ENCODE measurements at places on chromosomes 1 and 21.

- peaks cover 20% of the 10 kb centered on the region for H3K4me1 ChIP-seq
- H3K27me3 ChIP-seq, result no peaks in the 10 kb centered on the region
- no peak overlapping the region for H3K27ac ChIP-seq
- no peak overlapping the region for H3K4me3 ChIP-seq
- H3K36me3 ChIP-seq, result no peaks in the 10 kb centered on the region
- DNase-seq, result no peak
These were observed 2.8 kb downstream of the LAPTM5 start for GRCh38 chr1:30754684-30755171.

- no peak overlapping the region for H3K4me3 ChIP-seq
- H3K27me3 ChIP-seq, result no peaks in the 10 kb centered on the region
- H3K4me1 ChIP-seq, result peaks cover 4% of the 10 kb centered on the region
These were observed 14.5 kb upstream of the CBR3 start for GRCh38 chr21:36120304-36120888.

DNA sequence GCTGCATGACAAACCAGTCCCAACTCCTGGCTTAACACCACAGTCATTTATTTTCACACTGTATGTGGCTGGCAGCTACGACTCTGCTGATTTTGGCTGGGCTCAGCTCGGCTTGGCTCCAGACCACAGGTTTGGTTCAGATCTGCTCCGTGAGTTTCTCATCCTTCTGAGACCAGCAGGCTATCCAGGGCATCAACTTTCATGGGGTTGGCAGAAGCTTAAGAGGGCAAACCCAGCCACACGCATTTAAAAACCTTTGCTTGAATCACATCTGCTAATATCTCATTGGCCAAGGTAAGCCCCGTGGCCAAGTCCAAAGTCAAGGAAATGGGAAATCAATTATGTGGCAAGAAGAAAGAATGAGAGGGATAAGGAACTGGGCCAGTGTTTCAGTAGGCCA is 574.2 kb downstream of the MATN1 start:
- H3K27me3 ChIP-seq, result peaks cover 27% of the 10 kb centered on the region
- DNase-seq, result no peak

- H3K4me1 ChIP-seq, result peaks cover 4% of the 10 kb centered on the region
- no peaks in the 10 kb centered on the region for H3K36me3 ChIP-seq
- H3K4me3 ChIP-seq, result no peak overlapping the region
These were observed 19.2 kb upstream of the RCAN3 start for GRCh38 chr1:24483441-24483840.

GRCh38 chr1:165581926-165582325 is 38.1 kb downstream of the LRRC52 start:
- no peak overlapping the region for H3K27ac ChIP-seq
- DNase-seq, result no peak
- peaks cover 28% of the 10 kb centered on the region for H3K27me3 ChIP-seq
- no peak overlapping the region for H3K4me3 ChIP-seq
- no peaks in the 10 kb centered on the region for H3K36me3 ChIP-seq
- H3K4me1 ChIP-seq, result no peaks in the 10 kb centered on the region
